Spleen (tissue), 13 donors: ENCODE measurements at places on chromosomes 16 and 17. TPM values are rescaled to one million over a fixed set of nuclear protein-coding genes. Genes with fewer than 3 reads are reported as not detected.

TRIM72 gene
- total RNA-seq = 0.13 TPM

ACSM2A gene
- not detected for total RNA-seq

SRL gene
- 3.7 TPM for total RNA-seq

SLC52A1 gene
- 0.42 TPM for total RNA-seq

TEDC2 gene
- total RNA-seq = 0.73 TPM

ZFP3 gene
- 7.4 TPM for total RNA-seq

DNA sequence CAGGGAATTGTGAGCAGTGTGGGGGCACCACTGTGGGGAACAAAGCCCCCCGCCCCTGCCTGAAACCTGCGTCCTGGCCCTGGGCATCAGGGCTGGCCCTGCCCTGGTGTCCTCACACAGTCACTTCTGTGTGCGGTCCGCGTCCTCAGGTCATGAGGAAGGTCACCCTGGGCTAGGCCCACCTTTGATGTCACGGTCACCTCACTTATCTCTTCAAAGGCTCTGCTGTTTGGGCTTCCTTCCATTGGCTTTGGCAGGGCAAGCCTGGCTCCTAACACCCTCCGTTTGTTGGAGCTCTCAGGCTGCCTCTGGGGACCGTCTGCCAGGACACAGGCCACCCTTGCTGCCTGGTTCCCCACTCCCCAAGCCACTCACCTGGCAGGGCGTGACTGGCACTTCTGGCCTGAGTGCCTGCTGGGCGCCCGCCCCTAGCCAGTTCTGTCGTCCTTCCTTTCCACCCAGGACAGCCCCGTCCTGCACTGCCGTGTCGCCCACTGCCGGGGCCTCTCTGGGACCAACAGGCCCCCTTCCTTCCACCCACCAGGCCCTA lies 8.8 kb downstream of the CENPX start:
- H3K4me3 ChIP-seq = no peak overlapping the region
- H3K27me3 ChIP-seq = no peaks in the 10 kb centered on the region
- H3K27ac ChIP-seq = no peak overlapping the region
- H3K4me1 ChIP-seq = no peaks in the 10 kb centered on the region
- H3K36me3 ChIP-seq = no peaks in the 10 kb centered on the region
- DNase-seq = no peak

DNA sequence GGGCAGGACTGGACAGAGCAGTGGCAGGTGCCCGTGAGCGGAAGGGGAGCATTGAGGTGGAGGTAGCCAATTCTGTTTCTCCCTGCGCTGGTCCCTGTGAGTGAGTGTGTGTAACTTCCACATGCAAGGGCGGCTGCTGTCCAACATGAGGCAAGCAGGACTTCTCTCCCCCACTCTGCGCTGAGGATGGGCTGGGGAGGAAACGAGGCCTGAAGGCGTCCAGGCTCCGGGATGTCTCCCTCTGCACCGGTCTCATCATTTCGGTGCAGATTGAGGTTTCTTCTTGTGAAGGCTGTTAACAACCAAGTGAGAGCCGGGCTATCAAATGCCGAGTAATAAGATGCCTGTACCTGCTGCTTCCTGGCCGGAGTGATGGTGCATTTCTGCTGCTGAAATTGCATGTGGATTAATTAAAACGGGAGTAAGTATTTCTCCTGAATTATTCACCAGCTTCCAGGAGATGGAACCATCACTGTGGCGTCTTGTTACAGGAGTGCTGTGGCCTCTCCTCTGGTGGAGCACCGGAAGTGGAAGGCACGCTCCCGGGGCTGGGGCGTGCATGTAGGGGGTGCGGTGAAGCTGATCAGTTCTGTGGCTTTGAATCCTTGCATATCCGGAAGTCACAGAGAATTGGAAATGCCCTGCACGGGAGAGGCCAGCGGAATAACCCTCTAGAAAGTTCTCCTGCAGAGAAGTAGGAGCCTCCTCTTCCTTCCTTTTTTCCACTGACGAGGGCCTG lies 41.7 kb upstream of the MGAT5B start:
- H3K27me3 ChIP-seq = no peaks in the 10 kb centered on the region
- H3K4me1 ChIP-seq = peaks cover 20% of the 10 kb centered on the region
- no peak overlapping the region for H3K4me3 ChIP-seq
- H3K36me3 ChIP-seq = no peaks in the 10 kb centered on the region

DNA sequence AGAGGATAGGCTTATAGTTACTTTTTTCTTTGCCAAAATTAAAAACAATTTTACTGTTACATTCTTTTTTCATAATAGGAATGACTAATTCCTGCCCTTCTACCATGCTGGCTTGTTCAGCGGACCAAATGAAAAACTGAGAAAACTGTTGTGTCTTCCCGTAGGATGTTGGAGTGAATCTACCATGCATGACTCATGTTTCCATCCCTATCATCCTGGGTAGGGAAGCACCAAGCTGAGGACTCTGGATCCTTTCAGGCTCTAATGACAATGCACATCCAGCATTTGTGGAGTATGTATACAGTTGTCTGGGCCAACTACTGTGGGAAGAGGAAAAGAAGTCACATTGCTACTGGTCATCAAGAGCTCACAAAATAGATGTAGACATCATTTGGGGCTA lies 41.1 kb upstream of the DHX8 start:
- no peak for DNase-seq
- no peaks in the 10 kb centered on the region for H3K36me3 ChIP-seq
- no peak overlapping the region for H3K27ac ChIP-seq
- H3K4me3 ChIP-seq = no peak overlapping the region
- H3K4me1 ChIP-seq = no peaks in the 10 kb centered on the region

GRCh38 chr17:58060596-58061191 lies 22.5 kb upstream of the DYNLL2 start:
- H3K4me3 ChIP-seq = no peak overlapping the region
- DNase-seq = peak; percentile 61
- no peaks in the 10 kb centered on the region for H3K4me1 ChIP-seq

- H3K27ac ChIP-seq = peak overlapping the region; percentile 52
- no peaks in the 10 kb centered on the region for H3K4me1 ChIP-seq
- no peak for DNase-seq
- H3K4me3 ChIP-seq = no peak overlapping the region
- no peaks in the 10 kb centered on the region for H3K27me3 ChIP-seq
These were observed 52.9 kb downstream of the TTC19 start for GRCh38 chr17:16052486-16052885.

DNA sequence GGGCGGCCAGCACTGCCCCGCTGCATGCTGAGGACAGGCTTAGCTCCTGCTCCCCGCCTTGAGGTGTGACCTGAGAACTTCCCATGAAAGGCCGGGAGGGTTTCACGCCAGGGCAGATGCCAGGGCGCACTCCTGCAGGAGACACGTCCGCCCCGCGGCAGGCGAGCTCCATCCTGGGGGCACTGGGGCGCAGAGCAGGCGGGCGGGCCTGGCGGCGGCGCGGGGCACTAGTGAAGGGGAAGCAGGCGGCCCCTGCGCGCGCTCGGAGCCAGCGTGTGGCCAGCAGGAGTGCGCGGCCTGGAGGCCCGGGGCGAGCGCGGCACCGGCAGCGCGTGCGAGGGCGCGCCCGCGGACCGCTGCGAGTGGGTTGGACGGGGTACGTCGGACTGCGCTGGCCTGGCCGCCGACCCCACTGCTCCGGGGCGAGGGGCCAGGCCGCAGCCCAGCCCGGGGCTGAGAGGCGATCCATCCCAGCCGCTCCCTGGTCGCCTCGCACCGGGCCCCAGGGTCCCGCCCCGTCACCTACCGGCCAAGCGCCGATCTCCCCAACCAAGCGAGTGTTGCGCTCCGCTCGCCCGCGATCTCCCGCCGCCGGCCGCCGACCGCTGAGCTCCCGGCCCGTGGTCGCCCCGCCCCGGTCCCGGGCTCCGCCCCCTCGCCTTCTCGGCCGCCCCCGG lies at the start of gene MAP3K14:
TSS of gene MAP3K14 (minus strand) at position 587 of the 677 bp plus-strand sequence. CDS start 26,275 bp downstream, outside the sequence.
- H3K27me3 ChIP-seq = no peaks in the 10 kb centered on the region
- no peaks in the 10 kb centered on the region for H3K36me3 ChIP-seq
- peak; percentile 97 for DNase-seq
- H3K27ac ChIP-seq = peak within 1 kb of the TSS; percentile 93
- peaks cover 41% of the 10 kb centered on the region for H3K4me1 ChIP-seq

DNA sequence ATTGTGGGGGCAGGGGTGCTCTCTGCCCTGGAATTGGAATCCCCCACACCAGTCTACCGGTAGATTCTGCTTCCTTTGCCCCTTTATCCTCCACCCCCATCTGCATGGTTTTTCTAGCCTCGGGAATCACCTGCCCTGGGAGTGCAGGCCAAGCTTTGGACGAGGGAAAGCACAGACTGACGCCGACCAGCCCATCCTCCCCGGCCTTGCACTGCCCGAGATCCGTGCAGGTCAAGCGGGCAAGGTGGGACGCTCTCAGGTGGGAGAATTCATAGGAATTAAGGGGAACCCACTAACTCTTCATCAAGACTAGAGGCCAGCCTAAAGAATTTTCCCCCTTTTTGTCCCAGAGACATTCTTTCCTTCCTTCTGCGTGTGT lies 9.9 kb upstream of the HOXB13 start:
- peaks cover 100% of the 10 kb centered on the region for H3K27me3 ChIP-seq
- no peak for DNase-seq
- H3K27ac ChIP-seq = no peak overlapping the region
- no peak overlapping the region for H3K4me3 ChIP-seq

DNA sequence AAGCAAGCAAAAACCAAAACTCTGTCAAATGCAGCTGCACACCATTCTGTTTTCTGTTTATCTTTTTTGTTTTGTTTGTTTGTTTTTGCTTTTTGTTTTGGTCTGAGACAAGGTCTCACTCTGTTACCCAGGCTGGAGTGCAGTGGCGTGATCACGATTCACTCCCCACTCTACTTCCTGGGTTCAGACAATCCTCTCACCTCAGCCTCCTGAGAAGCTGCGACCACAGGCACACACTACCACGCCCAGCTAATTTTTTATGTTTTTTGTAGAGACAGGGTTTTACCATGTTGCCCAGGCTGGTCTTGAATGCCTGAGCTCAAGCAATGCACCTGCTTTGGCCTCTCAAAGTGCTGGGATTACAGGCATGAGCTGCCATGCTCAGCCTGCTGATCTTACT lies 19.3 kb upstream of the SLFN13 start:
- no peak for DNase-seq
- H3K4me3 ChIP-seq = no peak overlapping the region

DNA sequence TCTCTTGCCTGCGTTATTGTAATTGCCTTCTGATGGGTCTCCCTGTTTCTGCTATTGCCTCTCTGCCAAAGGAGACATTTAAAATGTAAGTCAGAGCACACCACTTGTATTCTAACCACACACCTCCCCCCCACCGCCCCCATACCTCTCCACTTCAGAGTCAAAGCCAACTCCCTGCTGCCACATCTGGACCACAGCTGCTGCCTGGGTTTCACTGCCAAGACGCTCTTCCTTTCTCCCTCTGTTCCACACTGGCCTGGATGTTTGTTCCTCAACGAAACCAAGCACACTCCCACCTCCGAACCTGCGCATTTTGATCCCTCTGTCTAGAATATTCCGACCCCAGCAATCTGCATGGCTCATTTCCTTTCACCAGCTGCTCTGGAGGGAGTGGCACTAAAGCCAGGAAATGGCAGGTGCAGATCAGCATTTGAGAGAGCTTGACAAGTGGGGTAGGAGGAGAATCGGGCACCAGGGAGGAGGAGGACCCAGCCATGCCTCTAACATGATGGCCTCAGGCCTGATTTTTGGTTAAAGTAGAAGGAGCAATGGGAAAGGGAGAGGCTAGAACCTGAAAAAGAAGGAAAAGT lies 92.4 kb upstream of the HS3ST2 start:
- H3K4me1 ChIP-seq = no peaks in the 10 kb centered on the region
- no peak overlapping the region for H3K27ac ChIP-seq
- no peak overlapping the region for H3K4me3 ChIP-seq

DNA sequence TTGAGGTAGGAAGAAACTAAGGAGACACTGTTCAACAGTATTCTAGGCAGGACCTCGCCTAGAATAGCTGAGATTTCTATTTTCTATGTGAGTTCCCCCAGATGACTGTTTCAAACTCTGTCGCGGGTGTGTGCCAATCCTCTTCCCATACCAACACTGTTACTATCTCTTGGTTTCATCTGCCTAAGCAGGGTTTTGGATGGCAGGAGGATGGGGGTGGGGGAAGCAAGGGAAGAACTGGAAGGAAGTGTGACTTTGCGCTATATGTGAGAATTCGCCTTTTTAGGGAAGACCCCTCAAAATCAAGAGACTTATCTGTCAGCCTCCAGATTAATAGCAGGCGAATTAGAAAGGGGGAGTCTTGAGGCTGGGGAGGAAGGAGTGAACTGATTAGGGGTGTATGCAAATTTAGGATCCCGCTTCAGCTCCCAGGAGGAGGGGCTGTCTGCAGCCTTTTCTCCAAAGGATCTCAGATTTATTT lies 521 bp upstream of the G6PC3 start:
- peak overlapping the region; percentile 91 for H3K27ac ChIP-seq
- DNase-seq = no peak
- H3K36me3 ChIP-seq = no peaks in the 10 kb centered on the region
- H3K4me3 ChIP-seq = peak overlapping the region; percentile 82
- no peaks in the 10 kb centered on the region for H3K27me3 ChIP-seq
- peaks cover 43% of the 10 kb centered on the region for H3K4me1 ChIP-seq

GRCh38 chr16:87974178-87974577 lies 22.9 kb downstream of the BANP start:
- H3K36me3 ChIP-seq = no peaks in the 10 kb centered on the region
- no peak overlapping the region for H3K27ac ChIP-seq
- H3K4me1 ChIP-seq = peaks cover 9% of the 10 kb centered on the region
- H3K27me3 ChIP-seq = no peaks in the 10 kb centered on the region
- no peak for DNase-seq
- H3K4me3 ChIP-seq = no peak overlapping the region

GRCh38 chr16:88928405-88929090 lies 48.5 kb downstream of the CBFA2T3 start:
- H3K27me3 ChIP-seq = no peaks in the 10 kb centered on the region
- H3K36me3 ChIP-seq = no peaks in the 10 kb centered on the region
- H3K27ac ChIP-seq = no peak overlapping the region

DNA sequence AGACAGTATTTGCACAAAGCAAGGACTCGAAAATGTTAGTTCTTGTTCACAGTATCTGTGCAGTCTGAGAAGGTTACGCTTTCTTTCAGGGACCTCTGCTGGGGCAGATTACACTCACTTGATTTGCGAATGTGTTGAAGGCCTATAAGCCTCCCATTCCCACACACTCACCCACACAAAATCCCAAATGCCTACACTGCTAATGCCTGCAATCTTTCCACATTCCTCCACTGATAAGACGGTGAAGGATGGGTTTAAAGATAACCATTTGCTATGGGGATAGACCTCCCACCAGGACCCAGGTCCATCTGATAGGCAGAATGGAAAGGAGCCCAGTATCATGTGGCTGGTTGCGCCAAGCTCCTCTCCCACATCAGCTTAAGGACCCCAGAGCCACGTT lies 394.9 kb upstream of the SALL1 start:
- H3K4me1 ChIP-seq = no peaks in the 10 kb centered on the region
- no peaks in the 10 kb centered on the region for H3K36me3 ChIP-seq
- H3K27ac ChIP-seq = no peak overlapping the region
- H3K4me3 ChIP-seq = no peak overlapping the region
- no peak for DNase-seq
- no peaks in the 10 kb centered on the region for H3K27me3 ChIP-seq

DNA sequence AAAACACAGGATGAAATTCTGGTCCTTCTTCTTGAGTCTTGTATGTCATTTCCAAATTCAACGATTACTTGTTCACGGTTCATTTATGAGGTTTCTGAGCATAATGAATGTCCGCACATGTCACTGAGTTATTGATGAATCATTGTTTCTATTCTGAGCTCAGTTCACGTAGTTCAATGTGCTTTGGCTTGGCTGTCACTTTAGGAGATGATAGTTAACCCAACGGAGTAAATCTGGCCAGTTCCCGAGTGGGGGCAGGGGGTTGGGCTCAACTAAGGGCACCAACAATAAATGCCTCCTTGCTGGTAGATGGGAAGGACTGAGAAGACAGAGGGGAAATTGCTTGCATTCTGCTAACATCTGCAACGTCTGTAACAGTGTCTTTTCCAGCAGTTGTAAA lies 239.4 kb upstream of the HSBP1 start:
- no peak overlapping the region for H3K4me3 ChIP-seq
- no peaks in the 10 kb centered on the region for H3K4me1 ChIP-seq
- H3K36me3 ChIP-seq = no peaks in the 10 kb centered on the region
- no peak overlapping the region for H3K27ac ChIP-seq
- H3K27me3 ChIP-seq = no peaks in the 10 kb centered on the region
